ENCODE measurements at places on chromosomes 2 and 18. TPM values are rescaled to one million over a fixed set of nuclear protein-coding genes. Genes with fewer than 3 reads are reported as not detected.
A peak's percentile ranks its signal among the peaks of the same experiment; 100 is the strongest.

DNA sequence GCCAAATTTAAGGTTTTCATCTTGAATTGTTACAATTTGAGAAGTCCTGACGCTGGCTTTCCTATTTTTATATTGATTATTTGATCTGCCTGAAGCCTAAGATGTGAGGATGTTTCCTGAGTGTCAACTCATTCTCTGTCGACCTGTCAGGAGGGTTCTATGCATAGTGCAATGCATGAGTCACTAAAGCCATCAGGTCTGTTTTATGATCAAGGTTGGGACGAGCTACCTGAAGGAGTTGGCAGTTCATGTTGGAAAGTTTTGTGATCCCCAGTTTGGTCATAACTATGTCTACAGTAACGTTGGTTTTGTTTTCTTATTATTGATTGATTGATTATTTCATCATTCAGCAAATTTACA is 71.2 kb downstream of the NABP1 start:
- no peak for DNase-seq

- DNase-seq = no peak
Observed at GRCh38 chr2:94982675-94983074, 42.8 kb upstream of the MAL start.

The LAMA1 gene
- 1.2 TPM for polyA plus RNA-seq

The CYP27A1 gene
- polyA plus RNA-seq = 25.4 TPM

The ZNF521 gene
- 50.6 TPM for polyA plus RNA-seq

The NEU2 gene
- not detected for polyA plus RNA-seq

The DGUOK gene
- polyA plus RNA-seq = 37.4 TPM

DNA sequence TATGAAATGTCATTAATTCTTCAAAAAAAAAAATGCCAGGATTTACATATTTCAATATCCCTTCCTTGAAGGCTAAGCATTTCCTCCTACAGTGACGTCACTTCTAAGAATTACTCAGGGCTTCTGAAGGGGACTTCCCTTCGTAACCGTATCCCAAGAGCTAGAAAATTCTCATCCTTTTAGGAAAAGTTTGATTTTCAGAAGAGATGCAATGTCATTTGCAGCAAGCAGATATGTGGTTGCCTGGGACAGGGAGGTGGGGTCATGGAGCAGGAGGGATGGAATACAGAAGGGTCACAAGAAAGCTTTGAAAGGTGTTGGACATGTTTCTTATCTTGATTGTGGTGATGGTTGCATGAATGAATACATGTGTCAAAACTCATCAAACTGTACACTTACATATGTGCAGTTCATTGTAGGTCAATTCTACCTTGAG is 97.0 kb upstream of the ATL2 start:
- DNase-seq = no peak

The GALR1 gene
- 0.09 TPM for polyA plus RNA-seq

GRCh38 chr2:227761740-227762476 is 16.2 kb downstream of the SCYGR8 start:
- peak; percentile 22 for DNase-seq

DNA sequence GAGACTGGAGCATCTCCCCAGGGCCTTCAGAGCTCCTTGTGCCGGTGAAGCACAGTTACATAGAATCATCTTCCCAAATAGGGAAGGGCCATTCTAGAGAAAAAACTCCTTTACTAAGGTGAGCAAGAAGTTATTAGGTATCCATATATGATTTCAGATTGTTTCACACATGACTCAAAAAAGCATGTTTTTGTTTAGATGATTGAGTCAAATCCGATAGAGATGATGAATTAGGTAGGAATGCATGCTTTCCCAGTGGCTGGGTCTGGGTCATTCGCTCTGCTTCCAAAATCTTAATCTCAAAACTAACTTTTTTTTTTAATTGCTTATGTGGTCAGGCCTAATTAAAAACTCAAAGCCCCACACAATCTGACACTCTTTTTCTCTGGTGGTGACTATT is 3.8 kb downstream of the NT5C1B start:
- DNase-seq = no peak

The GLI2 gene
- polyA plus RNA-seq = 10.8 TPM

- DNase-seq = no peak
Observed at GRCh38 chr2:189548666-189549448, 31.7 kb downstream of the SLC40A1 start.

DNA sequence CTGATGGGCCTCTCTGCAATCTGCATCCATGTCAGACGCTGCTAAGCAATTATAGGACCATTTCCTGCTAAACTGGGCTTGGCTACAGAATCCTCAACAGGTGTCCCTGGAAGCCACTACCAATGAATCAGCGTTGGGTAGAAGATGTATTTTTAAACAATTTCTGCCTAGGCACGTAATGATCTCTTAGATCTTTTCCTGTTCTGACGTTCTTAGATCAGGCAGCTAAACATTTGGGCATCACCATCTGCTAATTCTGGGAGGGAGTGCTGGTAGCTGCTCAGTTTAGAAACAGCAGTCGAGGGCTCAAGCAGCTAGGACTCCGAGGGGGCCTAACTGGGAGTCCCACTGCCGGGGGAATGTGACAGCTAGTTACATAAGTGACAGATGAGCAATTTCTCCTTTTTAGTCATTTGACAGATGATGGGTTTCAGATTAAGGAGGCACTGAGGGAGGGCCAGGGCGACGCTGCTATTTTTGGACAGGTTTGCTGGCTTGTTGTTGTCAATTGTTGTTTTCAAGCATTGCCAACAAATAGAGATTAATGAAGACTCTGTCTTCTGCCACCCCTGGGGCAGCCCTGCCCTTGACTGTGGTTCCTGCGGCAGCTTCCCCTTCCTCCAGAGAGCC is 92.7 kb downstream of the MRO start:
- DNase-seq = no peak

DNA sequence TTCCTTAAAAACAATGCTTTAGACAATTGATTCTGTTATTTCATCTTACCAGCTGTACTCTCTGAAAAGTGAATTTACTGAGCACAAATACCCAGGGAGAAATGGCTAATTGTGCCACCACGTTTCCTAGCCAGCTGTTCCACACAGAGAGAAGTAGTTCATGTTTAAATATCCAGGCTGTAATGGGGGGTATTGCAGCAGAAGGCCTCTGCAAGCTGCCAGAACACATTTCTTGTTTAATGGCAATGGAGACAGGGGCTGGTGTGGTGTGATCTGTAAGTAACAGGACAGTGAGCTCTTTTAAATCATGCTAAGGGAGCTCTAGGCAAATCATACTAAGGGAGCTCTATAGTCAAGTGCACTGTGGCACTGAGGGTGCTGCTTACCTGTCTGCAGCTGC is 809.2 kb downstream of the CNTNAP5 start:
- no peak for DNase-seq

- no peak for DNase-seq
Observed at GRCh38 chr2:240362826-240363745, 72.4 kb upstream of the GPC1 start.

The EVX2 gene
- not detected for polyA plus RNA-seq

DNA sequence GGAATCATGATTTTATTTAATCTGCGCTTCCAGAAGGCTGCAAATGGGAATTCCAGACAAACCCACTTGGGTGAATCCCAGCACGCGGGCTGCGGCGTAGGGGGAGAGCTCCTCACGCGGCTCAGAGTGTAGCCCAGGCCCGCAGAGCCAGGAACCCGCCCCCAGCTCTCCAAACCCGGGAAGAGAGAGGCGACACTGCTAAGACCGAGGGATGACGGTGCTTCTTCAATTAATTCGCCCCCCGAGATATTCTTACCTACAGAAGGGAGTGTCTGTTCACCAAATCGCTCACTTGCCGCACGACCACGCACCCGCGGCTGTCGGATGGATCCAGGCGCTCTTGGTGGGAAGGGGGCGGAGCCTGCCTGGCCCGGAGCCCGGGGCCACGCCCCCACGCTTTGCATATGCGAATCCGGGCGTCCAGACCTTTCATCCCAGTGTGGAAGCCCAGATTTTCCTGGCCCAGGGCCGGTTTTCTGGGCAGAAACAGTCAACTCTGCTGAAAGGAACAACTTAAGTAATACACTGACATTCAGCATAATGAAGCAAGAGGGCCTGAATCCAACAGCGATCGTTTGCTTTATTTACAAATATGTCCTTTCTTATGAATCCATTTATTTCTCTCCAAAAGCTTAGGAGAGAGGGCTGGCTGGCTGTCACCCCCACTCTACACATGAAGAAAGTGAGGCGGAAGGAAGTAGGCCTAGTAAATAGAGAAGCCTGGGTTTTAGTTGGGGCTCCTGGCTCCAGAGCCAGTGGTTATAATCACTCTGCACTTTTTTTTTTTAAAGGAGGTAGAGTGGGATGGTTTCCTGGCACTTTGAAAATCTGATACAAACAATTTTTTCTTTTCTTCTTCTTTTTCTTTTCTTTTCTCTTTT is at the start of gene SLC19A3:
Gene SLC19A3 (minus strand): TSS at position 342 of the 881 bp plus-strand sequence. CDS start 15,710 bp downstream, outside the sequence.
- DNase-seq = peak; percentile 95

The SRD5A2 gene
- not detected for polyA plus RNA-seq

GRCh38 chr2:141438536-141438935 is 692.3 kb downstream of the LRP1B start:
- no peak for DNase-seq

Measured in hindlimb muscle (tissue), 1 donor.